ENCODE measurements at places on chromosomes 4 and X.

GRCh38 chr4:182704077-182704476 is 213.1 kb downstream of the DCTD start:
- H3K27ac ChIP-seq, result no peak overlapping the region
- no peaks in the 10 kb centered on the region for H3K36me3 ChIP-seq
- DNase-seq, result no peak
- no peaks in the 10 kb centered on the region for H3K4me1 ChIP-seq
- H3K4me3 ChIP-seq, result no peak overlapping the region
- no peaks in the 10 kb centered on the region for H3K27me3 ChIP-seq

DNA sequence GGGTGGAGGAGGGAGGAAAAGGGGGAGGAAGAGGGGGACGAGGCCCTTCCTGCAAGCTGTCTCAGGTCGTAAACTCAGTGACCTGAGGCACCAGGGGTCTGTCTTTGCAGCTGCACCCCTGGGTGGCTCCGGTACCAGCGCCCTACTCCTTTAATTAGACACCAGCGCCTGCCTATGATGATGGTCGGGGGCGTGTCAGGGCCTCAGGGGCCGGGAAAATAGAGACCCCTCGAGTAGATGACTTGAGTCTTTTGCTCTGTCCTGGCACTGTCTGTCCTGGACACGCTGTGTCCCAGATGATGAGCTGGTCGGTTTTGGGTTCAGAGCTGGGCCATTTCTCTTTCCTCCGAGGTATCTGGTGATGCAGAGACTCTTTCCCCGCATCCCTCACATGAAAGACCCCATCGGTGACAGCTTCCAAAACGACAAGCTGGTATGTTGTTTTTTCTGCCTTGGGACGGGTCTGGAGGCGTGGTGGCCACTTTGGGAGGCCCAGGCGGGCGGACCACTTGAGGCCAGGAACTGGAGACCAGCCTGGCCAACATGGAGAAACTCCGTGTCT is 11.2 kb downstream of the SLC25A6 start:
- H3K27me3 ChIP-seq, result no peaks in the 10 kb centered on the region
- no peak overlapping the region for H3K27ac ChIP-seq
- no peaks in the 10 kb centered on the region for H3K4me1 ChIP-seq
- peaks cover 40% of the 10 kb centered on the region for H3K36me3 ChIP-seq

DNA sequence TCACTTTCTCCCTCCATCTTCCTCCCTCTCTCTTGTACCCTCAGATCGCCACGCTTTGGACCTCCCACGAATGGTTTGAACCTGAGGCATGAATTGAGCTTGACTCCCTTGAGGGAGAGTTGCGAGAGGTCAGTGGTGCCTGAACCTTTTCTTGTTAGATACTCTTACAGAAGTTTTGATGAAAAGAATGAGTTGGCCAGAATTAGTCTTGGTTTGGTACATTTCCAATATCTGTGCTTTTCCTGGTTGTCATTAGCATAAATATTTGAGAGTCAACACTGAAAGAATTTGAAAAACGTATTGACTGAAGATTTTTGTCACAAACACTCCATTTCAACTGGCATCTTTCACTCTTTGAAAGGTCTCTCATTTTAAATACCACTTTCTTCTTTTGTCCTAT is 510.6 kb upstream of the DIPK2B start:
- H3K36me3 ChIP-seq, result no peaks in the 10 kb centered on the region
- no peaks in the 10 kb centered on the region for H3K27me3 ChIP-seq
- peak overlapping the region; percentile 23 for H3K4me3 ChIP-seq
- no peak for DNase-seq

GRCh38 chr4:105147016-105147552 is 408 bp downstream of the TET2 start:
- no peaks in the 10 kb centered on the region for H3K27me3 ChIP-seq
- peak overlapping the region; percentile 98 for H3K27ac ChIP-seq
- peaks cover 7% of the 10 kb centered on the region for H3K36me3 ChIP-seq
- peaks cover 33% of the 10 kb centered on the region for H3K4me1 ChIP-seq
- no peak for DNase-seq

All from activated T-helper 2 cell treated with anti-CD3 and anti-CD28 coated beads, Interferon-gamma antibody, Interleukin-2, Interleukin-4, amounts not matched to agents 10 μg/mL and 5 μg/mL and 100 μg/mL, durations not matched to agents 14 hours and 24 hours and 36 hours (primary cell).